ENCODE measurements at places on chromosomes 12 and 14.

GRCh38 chr12:117069926-117070900 lies 29.0 kb downstream of the TESC start:
- DNase-seq = no peak

DNA sequence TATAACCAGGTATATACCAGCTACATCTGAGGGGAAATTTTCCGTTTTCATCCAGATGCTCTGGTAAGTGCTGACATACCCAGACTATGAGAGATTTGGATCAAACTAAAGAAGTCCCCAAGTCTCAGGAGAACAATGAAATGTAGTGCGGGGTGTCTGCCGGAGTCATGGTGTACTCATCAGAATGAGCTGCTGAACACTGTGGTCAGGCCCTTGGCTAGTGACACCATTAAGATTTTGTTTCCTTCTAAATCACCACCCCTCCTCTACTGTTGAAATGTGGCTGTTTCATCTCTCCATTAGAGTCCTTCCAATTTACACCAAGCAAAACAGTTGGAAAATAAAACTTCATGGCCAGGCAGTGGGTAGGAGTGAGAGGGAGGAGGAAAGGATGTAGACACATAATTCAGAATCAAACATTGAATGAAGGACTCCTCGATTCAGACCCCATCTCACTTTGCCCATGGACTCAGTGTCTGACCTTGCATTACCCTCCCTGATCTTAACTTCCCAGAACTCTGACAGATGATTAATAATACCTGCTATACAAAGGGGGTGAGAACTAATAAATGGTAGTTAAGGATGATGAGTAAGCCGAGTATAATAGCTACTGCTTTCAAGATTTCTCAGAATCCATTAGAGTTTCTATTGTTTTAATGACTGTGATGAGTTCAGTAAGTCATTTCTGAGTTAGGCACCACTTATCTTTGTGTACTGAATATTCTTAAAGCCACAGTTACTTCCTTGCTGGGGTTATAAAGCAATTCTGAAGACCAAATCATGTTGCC lies 127.4 kb downstream of the CRADD start:
- no peak for DNase-seq

DNA sequence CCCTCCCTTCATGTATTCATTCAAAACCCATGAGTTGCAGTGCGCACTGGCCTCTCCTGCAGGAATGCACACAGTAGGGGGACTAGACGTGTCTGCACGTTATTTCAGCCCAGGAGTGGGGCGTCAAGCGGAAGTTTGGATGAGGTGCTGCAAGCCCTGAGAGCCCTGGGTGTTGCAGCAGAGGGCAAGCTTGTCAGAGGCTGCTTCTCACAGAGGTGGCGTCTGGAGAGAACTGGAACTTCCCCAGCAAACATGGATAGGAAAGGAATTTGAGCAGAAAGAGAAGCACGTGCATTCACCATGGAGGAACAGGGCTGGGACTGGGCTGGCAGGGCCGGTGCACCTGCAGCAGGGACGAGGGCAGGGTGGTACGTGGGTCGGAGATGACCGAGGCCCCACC lies 64.9 kb downstream of the TECPR2 start:
- DNase-seq = no peak

GRCh38 chr12:119914666-119915065 lies 37.5 kb upstream of the CIT start:
- no peak for DNase-seq

DNA sequence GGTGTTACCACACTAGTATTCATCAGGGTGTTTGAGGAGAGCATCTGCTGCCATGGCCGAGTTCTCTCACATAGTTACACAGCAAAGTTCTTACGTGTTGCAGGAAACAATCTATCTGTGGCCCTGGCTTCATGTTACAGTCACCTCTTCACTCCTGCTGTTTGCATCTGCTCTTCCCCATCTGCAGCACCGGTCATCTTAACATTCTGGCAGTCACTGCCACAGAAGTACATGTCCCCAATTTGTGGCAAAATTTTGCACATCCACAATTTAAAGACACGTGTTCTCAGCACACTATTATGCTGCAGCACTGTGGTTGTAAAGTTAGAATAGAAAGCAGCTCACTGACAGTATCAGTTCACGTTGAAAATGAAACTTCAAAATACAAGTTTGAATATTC lies 23.2 kb downstream of the MAPK1IP1L start:
- DNase-seq = no peak

GRCh38 chr14:57725399-57726077 lies 140.4 kb downstream of the SLC35F4 start:
- no peak for DNase-seq

- no peak for DNase-seq
Measured at GRCh38 chr12:99224237-99224636, 423.3 kb upstream of the GARIN6 start.

DNA sequence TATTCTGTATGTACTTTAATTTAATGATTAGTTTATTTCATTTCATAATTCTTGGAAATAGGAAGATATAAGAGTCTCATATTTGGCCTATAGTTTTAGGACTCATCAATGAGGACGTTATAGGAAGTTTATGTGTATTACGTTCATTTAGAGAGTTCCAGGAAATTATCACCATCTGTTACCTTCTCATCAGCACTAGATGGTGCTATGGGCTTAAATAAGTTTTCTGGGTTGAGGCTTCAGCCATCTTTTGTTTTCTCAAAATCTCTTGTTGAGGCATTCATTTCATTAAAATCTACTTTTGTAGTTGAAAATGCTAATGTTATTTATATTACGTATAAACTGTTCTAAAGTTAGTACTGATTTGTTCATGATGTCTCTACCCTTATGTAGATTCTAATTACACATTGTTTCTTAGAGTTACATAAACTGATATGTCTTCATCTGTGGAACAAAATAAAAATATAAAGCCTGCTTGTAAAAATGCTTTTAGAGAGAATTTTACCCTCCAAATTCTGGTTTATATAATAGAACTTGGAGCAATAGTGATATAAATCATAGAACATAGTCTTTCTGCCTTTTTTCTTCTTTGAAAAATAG lies 89.2 kb downstream of the CFAP54 start:
- no peak for DNase-seq

Data from activated T-helper 1 cell treated with anti-CD3 and anti-CD28 coated beads, Interleukin-2, amount 50 U/mL, for 16 hours (primary cell).